ENCODE measurements at places on chromosomes 12 and 14. TPM values are rescaled to one million over a fixed set of nuclear protein-coding genes. Genes with fewer than 3 reads are reported as not detected.

DNA sequence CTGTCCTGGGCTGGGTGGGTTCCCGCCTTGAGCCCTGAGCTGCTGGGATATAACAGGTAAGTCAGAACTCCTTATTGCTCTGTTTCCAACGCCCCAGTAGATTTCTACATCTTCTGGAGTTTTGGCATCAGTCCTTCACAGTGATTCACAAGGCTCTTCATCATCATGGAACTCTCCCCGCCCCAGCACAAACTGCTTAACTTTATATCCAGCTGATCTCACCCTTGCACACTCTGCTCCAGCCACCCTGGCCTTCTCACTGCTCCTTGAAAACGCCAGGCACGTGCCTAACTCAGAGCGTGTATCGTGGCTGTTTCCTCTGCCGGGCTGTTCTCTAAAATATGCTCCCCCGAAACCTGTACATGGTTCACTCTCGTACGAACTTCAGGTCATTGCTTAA is 264.9 kb downstream of the NOVA1 start:
- DNase-seq = peak; percentile 33

DNA sequence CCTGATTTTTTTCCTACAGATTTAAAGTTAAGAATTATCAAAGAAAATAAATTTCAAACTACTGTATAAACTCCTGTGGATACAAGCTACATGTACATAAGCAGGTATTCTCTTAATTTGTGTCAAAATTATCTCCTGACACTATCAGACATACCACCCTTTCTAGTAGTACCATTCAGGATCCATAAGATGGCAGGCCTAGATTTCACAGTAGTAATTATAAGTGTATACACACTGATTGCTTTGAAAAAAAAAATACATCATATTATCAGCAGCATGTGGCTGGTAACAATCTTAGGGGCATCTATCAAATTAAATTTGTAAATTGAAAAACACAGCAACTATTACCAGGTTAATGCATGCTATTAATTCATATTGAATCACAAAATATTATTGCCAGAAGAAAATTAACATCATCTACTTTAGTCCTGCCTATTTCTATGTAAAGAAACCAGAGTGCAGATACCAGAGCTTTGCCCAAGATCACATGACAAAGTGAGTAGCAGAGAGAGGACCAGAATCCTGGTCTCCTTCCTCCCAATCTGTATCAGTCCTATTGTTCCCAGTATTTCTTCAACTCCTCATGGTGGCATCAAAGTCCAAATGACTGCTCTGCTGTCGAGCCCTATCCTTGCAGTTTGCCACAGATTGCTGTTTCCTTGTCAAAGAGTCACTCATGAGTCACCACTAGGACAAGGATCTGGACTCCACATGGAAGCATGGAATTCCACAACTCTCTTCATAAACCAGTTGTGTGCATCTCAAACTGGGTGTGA is 27.7 kb upstream of the CALM1 start:
- peak; percentile 67 for DNase-seq

DNA sequence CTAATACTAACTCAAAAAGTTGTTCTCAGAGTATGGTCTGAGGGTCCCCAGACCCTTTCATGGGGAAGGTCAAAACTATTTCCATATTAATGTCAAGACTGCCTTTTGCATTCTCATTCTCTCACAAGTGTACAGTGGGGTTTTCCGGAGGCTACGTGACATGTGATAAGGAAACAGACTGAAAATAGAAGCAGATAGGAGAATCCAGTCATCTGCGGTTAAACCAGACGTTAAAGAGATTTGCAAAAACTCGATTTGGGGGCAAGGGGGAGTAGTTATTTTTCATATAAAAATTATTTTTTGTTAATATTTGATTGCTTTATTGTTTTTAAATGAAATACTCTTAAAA is 1.0 kb upstream of the NAP1L1 start:
- no peak for DNase-seq

FAM186B gene
- 0.17 TPM for total RNA-seq

ABCC9 gene
- total RNA-seq = 0.47 TPM

Data from HT1080 (cell line).